Right ventricle myocardium superior (tissue), 1 donor: ENCODE measurements at places on chromosomes 4 and X.

DNA sequence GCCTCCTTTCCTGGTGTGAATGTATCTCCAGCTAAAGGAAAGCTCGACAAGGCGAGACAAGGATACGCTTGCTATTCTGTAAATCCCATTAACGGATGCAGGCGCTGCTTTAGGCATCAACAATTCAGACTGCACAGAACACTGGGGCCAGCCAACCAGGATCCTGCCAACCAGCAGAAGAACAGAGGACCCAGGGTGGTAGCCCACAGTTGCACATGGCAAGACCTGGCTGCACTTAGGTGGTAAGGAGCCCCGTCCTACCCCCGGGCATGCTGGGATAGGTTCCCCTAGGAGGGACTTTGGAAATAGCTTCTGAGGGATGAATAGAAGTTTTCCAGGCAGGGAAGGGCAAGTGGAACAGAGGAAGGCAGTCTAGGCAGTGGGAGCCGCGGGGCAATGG is 20.7 kb downstream of the PSAPL1 start:
- DNase-seq, result peak; percentile 13

- no peak for DNase-seq
These were observed 12.3 kb downstream of the AASDH start for GRCh38 chr4:56374956-56375355.

DNA sequence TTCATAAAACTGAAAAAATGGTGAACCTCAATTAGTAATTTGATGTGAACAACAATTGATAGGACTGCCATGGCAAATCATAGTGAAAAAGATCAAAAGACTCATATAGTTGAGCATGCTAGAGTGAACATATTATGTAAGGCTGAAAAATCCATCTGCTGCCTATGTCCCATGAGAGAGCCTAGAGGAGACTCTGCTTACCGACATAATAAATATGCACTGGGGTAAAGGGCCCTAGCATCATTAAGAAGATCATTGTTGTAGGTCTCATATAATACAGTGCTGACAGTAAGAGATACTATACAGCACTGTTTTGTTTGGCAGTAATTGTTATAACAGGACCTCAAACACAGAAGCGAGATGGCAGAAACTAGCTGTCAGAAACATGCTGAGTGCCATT is 229.0 kb downstream of the PABPC4L start:
- DNase-seq, result no peak

GRCh38 chr4:151990201-151990600 is 229.4 kb upstream of the GATB start:
- DNase-seq, result no peak

DNA sequence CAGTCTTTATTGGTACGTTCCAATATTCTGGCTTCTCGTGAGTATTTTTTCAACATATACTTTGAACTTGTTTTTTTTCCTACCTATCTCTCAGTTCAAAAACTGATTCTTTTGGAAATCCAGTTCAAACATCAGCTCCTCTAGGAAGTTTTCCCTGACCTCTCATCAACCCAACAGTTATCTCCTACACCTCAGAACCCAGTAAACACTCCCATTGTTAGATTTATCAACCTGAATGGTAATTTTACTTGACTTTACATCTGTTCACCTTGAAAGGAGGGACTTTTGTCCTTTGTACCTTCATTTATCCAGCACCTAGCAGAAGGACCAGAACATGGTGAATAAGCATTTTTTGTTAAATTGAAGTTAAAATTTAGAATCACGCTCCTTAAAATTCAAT is 13.6 kb downstream of the CAMK2D start:
- DNase-seq, result no peak

- no peak for DNase-seq
These were observed 5.9 kb upstream of the ARMCX5 start for GRCh38 chrX:102593367-102593766.

DNA sequence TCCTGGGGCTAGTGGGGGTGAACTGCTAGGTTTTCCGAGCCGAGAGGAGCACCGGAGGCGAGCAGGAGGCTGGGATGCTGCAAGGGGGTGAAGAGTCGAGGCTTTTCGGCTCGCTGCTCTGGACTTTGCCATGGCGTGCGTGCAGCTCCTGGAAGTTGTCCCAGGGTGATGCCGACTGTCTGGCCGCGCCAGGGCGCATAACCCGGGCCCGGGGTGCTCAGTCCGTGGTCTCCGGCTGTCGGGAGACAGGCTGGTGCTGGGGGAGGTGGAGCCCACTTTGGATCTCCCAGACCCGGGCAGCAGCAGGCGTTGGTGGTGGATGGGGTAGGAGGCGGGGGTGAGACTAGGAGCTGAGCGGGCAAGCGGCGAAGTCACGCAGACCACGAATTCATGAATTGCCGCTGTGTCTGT is 793 bp downstream of the GRIA3 start:
- no peak for DNase-seq

DNA sequence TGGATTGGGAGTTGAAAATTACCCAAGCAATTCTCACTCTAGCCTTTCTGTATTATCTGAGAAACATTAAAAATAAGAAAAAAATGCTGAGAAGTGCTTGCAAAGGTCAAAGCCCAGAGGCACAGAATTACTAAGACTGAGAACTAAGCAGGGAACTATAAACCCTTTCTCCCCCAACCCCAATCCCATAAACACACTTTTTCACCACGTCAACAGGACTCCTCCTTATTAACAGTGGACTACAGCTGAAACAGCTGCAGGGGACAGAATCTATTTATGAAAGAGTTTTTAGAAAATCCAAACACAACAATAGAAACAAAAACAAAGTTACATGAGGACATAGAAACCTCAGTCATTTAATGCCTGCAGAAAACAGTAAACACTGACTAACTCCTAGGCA is 984.1 kb downstream of the TRAM1L1 start:
- DNase-seq, result no peak
